A172 (cell line): ENCODE measurements at places on chromosomes 1 and 21. TPM values are rescaled to one million over a fixed set of nuclear protein-coding genes. Genes with fewer than 3 reads are reported as not detected.

GRCh38 chr1:82845866-82846265 is 1045.1 kb downstream of the ADGRL2 start:
- DNase-seq, result no peak

DNA sequence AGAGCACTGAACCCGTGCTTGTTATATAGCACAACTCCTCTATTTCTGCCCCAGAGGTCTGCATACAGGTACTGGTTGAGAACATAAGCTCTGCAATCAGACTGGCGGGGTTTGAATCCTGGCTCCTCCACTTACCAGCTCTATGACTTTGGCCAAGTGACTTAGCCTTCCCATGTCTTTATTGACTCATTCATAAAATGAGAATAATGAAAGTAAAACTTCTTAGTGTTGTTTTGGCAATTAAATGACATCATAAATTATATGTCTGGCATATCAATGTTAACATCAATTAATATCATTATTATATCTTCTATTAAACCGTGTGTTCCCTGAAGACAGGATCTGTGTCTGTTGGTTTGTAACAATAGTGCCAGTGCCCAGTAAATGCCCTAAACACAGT is 4.3 kb downstream of the INKA2 start:
- DNase-seq, result no peak

DNA sequence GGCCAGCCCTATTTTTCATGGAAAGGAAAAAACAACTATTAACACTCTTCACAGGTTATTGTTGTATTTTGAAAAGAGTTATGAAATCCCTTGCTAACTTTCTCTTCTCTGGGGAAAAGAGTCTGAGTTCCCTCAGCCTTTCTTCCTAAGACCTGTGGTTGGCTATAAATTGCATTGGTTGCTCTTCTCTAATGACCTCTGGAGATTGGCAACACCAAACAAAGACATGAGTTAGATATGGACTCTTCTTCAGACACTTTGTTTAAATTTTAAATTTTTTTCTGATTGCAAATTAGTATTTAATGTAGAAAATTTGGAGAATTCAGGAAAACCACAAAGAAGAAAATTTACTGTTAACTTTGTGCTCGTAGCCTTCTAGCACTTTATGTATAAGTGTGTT is 275.7 kb downstream of the PBX1 start:
- no peak for DNase-seq

DNA sequence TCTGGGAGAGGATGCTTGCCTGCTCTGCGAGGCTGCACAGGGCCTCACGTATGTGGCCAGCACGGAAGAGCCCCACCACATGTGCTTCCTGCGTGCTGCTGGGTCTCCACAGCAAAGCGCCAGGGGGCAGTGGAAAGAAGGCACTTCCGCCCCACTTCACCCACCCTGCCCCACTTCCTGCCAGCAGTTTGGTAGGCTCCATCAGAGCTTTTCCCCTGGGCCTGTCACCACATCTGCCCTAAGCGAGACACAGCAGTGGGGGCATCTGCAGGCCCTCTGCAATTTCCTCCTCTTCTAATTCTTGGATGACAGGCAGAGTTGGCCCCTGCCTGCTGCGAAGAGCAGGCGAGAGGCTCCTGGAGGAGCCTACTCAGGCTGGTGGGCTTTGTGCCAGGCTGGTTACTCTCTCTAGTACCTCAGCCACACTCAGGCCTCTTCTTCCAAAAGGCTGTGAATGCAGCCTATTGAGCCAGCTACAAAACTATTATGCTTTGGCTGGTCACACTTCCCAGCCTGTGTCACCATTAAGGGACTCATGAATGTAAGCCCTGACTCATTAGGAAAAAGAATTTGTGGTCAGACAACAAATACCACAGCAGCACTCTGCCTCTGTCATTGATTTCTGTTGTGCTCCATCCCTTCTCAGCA is 25.0 kb downstream of the CD244 start:
- DNase-seq, result peak; percentile 86

- DNase-seq, result no peak
Observed at GRCh38 chr1:63342402-63342801, 20.0 kb downstream of the FOXD3 start.

GRCh38 chr1:29410476-29410875 is 174.2 kb downstream of the PTPRU start:
- DNase-seq, result no peak

GRCh38 chr1:1602968-1603506 is 3.1 kb upstream of the FNDC10 start:
- no peak for DNase-seq

- peak; percentile 78 for DNase-seq
Observed at GRCh38 chr1:44485229-44485933, 80.3 kb downstream of the RNF220 start.

DNA sequence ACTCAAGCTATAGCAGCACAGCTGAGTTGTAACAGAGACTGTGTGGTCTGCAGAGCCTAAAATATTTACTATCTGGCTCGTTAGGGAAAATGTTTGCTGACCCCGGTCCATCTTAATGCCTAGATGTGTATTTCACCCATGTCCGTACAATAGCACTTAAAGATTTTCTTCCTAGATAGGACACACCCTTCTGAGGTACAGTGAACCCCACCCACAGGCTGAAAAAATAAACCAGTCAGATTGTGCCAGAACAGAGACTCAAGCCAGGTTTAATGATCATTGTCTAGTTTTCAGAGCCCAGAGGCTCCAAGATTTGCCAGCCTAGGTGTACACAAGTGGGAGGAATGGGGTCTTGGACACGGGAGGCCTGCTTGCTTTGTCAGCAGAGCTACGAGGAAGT is 5.6 kb downstream of the AMIGO1 start:
- no peak for DNase-seq

DNA sequence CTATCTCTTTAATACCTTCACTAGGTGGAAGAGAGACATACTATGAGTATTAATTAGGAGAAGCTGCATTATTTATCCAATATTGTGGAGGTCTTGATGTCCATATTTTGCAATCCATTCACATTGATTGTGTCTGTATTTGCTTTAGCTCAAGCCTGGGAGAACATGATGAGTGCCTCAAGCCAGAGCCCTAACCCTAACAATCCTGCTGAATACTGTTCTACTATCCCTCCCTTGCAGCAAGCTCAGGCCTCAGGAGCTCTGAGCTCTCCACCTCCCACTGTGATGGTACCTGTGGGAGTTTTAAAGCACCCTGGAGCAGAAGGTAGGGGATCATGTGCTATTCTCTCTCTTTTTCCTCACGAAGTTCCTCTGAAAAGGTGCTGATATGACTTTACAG is 99.5 kb downstream of the CC2D1B start:
- DNase-seq, result no peak

DNA sequence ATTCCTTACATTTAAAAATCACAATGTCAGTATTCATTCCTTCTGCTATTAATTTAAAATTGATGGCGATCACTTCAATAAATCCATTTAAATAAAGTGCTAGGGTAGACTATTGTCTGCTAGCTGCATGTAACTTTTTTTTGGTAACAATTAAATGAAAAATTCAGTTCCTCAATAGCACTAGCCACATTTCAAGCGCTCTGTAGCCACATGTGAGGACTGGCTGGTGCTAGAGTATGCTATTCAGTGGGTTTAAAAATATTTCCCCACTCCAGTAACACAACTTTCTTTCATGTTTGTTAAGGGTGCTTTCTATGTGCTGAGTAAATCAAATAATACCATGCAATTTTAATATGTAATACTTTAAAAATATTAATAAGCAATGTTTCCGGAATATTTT is 108.2 kb downstream of the LTN1 start:
- peak; percentile 32 for DNase-seq

DNA sequence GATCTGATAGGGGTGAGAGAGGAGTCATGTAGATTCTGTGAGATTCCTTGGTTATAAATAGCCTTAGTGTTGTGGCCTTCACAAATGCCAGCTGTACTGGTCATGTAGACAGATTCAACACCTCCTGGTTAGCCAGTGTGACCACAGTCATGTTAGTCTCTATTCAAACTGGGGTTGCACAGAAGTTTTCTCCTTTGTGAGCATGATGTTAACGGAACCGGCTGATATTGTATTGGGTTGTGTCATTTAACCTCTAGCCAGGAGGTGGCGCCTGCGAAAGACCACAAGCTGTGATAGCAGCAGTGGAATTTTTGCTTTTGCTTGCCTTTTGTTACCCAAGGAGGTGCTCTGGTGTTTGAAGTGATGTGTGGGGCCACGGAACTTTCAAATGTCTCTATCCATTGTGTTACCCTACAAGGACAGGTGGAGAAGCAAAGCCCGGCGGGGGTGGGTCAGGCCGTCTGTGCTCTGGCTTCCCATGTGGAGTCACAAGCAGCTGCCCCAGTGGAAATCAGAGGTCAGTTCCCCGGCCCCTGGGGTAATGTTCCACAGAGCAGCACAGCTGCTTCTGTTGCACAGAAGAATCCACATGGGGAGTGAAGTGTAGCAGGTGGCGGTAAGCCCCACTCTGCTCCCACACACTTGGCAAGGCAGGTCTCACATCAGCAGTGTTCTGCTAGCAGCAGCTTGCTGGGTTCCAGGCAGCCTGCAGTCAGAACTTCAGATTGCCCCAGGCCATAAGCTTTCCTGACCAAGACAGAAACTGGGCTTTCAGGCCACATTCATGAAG is 112.6 kb downstream of the ADAMTS1 start:
- DNase-seq, result peak; percentile 28

GRCh38 chr21:35071347-35071746 is 22.2 kb upstream of the RUNX1 start:
- DNase-seq, result no peak

- DNase-seq, result peak; percentile 96
Observed at GRCh38 chr1:67889953-67890567, 56.8 kb upstream of the GNG12 start.

DNA sequence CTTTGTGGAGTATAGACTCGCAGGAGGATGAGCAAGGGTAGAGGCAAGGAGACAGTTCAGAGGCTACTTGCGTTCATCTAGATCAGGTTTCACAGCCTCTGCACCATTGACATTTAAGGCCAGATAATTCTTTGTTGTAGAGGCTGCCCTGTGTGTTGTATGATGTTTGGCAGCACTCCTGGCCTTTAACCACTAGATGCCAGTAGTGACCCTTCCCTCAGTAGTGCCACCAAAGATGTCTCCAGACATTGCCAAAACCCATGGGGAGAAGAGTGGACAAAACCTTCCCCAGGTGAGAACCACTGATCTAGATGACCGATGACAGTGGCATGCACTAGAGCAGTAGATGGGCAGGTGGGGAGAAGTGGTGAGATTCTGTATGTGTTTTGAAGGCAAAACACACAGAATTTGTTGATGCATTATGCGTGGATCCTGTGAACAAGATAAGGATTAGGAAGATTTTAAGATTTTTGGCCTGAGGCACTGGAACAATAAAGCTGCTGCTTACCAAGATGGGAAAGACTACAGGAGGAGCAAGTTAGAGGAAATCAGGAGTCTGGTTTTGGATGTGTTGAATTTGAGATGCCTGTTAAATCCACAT is 9.9 kb upstream of the COG2 start:
- peak; percentile 57 for DNase-seq

DNA sequence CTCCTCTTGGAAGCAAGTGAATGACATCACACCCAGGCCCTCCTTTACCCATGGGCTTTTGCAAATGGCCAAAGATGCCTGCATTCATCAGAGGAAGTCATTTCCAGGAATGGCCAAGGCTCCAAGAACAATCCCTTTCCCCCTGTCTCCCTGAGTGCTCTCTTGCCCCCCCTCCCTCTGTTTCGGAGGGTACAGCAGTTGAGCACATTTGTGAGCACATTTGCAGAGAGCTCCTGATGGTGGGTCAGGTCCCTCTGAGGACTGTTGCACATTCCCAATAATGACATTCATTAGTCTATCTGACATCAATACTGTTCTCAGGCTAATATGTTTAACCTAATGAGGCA is 113.4 kb downstream of the MATN1 start:
- DNase-seq, result no peak

DNA sequence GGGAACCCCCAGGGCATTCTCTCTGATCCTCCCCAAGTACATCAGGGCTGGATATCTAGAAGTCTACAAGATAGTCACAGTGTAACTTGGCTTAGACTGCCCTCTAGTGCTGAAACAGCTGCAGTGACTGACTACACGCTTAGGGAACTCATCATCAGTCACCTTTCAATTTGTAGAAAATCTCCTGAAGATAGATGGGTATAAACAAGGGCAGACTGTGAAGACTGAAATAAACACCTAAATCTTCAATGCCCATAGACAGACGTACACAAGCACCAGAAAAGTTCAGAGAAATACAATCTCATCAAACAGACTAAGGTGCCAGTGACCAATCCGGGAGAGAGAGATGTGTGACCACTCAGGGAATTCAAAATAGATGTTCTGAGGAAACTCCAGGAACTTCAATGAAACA is 46.6 kb downstream of the PACC1 start:
- peak; percentile 80 for DNase-seq

GRCh38 chr1:237884237-237884636 is 6.5 kb downstream of the ZP4 start:
- DNase-seq, result no peak

- DNase-seq, result no peak
Observed at GRCh38 chr1:111831153-111831552, 75.5 kb downstream of the DDX20 start.

GRCh38 chr1:22339237-22339636 is 112.4 kb upstream of the ZBTB40 start:
- DNase-seq, result no peak

- DNase-seq, result peak; percentile 16
Observed at GRCh38 chr1:108646648-108647269, 14.1 kb downstream of the HENMT1 start.

DNA sequence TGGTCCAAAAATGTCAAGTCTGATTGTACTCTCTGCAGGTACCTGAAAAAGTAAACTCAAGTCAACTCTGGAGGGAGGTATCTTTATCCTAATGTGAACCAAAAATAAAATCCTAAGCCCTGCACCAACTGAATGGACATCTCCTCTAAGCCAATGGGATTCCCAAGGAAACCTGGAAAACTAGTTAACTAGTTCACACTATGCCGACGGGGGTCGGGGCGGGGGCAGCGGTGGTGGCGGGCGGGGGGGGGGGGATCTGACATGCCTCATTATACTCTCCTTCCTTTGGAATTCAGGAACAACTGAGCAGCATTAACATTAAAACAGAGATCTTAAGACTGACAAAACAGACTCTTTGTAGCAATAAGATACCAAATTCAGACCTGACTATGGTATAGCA is 452.6 kb upstream of the CAMK1G start:
- DNase-seq, result no peak

GRCh38 chr1:27001570-27002360 is 8.3 kb downstream of the TRNP1 start:
- DNase-seq, result no peak

- no peak for DNase-seq
Observed at GRCh38 chr1:172530000-172530399, 3.0 kb upstream of the SUCO start.

GRCh38 chr21:42632771-42633690 is 20.4 kb upstream of the PDE9A start:
- DNase-seq, result no peak

Gene ADCY10
- total RNA-seq, result not detected in 2 replicates

Gene TPTE
- 1.2 and 2.5 TPM in 2 replicates for total RNA-seq

Gene OR2G6
- not detected in 2 replicates for total RNA-seq

Gene LCE3D
- not detected in 2 replicates for total RNA-seq

Gene OR4F16
- not detected in 2 replicates for total RNA-seq

Gene LCE2A
- not detected in 2 replicates for total RNA-seq

Gene GJA8
- not detected in 2 replicates for total RNA-seq

Gene DMBX1
- total RNA-seq, result 0.89 and 1.3 TPM in 2 replicates

Gene SIK1
- total RNA-seq, result 4.9 and 8.5 TPM in 2 replicates

Gene GRHL3
- 0.10 TPM in 1 of 2 replicates, not detected in the other for total RNA-seq

Gene CXADR
- total RNA-seq, result 4.3 and 5.3 TPM in 2 replicates
